ENCODE measurements at places on chromosomes 1 and 21.
A peak's percentile ranks its signal among the peaks of the same experiment; 100 is the strongest.

GRCh38 chr1:200869753-200870391, 2.9 kb upstream of the GPR25 start:
- peak; percentile 43 for DNase-seq

DNA sequence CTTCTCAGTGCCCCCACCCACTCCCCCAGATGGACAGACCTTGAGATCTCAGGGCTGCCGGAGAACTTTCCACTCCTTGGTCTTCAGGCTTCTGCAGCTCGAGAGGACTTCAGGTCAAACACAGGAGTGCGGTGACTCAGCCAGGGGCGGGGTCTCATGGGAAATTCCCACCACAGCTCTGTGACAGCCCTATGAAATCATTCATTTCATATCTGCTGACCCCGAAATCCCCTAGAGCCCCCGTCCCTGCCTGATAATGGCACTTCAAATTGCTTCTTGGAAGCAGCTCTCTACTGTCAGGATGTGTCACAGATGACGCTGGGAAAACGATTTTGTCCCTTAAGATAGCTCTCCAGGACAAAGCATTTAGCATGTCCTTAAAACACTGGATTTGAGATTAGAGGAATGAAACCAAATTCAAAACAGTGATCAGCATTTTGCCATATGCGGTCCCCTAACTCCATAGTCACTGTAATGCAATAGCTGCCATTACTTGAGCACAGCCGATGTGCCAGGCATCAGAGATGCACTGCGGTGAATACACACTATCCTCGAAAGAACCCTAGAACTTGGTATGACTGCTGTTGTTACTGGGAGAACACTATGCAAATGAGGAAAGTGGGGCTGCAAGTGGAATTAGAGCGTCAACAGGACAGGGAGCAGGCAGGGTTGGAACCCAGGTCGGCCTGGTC, at the start of gene TNFRSF9:
TNFRSF9 (minus strand) TSS at position 95 of the 692 bp plus-strand sequence. CDS start 845 bp downstream, outside the sequence.
- no peak for DNase-seq

- no peak for DNase-seq
Measured at GRCh38 chr1:147757015-147757990, 3.1 kb downstream of the GJA5 start.

GRCh38 chr21:45421846-45422775, 17.1 kb downstream of the COL18A1 start:
- no peak for DNase-seq

DNA sequence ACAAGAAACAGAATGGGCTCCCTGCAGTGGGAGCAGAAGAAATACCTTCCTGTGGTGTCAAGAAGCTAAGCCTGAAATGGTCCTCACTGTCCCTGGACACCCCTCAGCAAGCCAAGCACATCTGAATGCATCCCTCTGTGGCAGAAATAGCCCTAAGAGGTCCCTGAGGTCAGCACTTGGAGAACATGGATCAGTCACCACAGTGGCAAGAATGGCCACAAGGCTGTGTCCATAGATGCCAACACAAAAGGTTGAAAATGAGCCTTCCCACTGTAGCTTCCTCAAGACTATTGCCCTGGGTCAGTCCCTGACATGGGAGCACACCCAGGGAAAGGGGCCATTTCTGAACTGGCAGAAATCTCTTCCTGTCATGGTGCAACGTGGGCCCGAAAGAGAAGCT, 27.7 kb downstream of the PSMG1 start:
- no peak for DNase-seq
